ENCODE measurements at places on chromosomes 13 and 19.

DNA sequence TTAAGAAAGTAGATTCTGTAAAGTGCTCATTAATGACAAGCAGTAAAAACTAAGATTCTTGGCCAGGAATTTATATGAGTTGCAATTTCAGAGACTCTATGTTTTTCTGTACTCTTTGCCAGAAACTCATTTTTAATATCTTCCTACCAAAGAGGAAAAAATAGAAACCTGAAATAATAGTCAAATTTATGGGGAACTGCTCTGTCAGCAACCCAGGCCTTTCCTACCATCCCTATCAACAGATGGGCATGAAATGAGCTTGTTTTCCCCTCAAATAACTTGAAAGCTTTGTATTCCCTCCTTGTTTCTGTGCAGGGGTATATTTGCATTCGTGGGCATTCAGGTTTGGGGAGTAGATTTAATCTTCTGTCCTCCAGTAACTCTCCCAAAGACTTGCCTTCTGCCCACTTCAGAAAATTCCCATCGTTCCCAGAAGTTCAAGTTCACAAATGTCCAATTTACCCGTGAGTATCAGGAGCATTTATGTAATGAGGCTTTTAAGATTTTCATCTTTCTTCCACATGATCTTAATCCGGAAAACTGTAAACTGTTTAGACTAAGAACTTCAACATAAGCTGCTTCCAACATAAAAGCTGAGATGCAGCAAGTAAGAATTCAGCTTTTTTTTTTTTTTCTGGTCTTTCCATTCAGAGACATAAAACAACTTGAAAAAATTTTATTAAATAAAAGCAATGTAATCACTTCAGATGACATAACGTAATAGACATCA, 363.1 kb downstream of the EFNB2 start:
- no peak for DNase-seq

DNA sequence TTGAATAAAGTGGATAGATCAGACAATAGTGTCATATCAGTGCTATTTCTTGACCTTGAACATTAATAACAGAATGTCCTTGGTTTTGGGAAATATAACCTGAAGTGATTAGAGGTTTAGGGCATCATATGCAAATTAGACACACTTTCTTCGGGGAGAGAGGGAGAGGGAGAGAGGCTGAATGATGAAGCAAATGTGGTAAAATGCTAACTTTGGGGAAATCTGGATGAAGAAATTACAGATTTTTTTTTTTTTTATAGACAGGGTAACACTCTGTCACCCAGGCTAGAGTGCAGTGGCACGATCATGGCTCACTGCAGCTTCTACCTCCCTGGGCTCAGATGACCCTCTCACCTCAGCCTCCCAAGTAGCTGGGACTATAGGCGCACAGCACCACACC, 3.9 kb upstream of the NCR1 start:
- no peak for DNase-seq

DNA sequence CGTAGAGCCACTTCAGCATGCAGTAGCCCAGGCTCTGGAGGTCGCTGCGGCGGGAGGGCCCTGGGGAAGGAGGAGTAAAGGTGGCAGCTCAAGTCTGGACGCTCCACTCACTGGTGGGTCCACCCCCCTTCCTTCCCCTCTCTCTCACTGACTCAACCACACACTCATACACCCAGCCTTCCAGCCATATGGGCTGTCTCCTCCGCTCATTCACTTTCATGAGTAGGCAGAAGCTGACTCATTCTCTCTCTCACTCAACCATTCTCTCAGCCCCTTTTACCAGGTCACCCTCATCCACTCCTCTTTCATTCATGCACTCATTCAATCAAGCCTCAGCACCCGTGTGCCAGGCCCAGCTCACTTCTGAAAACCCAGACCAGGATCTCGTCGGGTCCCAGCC, 27.5 kb upstream of the SIGLEC11 start:
- DNase-seq = no peak

- DNase-seq = no peak
Observed at GRCh38 chr13:72504131-72504841, 223.1 kb downstream of the MZT1 start.

DNA sequence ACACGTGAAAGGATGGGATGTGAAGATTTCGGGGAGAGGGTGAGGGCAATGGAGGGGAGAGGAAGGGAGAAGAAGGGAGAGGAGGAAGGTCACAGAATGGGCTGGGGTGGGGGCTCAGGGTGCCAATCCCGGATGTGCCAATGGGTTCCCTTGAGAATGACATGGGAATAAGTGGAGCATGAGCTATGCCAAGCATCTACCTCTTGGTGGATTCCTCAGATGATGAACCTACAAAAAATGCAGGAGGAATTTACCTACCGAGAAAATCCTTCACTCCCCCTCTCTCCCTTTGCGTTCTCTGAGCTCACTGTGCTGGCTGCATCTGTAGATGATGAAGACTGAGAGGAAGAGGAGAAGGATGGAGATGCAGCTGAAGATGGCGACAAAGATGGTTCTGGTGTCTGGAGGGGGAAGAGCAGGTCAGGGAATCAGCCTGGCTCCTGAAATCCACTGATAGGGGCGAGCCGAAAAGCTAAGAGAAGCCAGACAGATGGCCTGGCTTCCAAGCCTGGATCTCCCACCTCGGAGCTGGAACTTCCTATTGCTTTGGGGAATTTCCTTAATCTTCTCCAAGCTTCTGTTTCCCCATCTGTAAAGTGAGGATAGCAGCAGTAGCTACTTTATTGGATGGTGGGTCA, 21.6 kb downstream of the VSTM1 start:
- no peak for DNase-seq

GRCh38 chr19:35297515-35297848, 5.5 kb downstream of the MAG start:
- no peak for DNase-seq

- DNase-seq = no peak
Observed at GRCh38 chr19:33677745-33678426, 56.1 kb downstream of the CHST8 start.

DNA sequence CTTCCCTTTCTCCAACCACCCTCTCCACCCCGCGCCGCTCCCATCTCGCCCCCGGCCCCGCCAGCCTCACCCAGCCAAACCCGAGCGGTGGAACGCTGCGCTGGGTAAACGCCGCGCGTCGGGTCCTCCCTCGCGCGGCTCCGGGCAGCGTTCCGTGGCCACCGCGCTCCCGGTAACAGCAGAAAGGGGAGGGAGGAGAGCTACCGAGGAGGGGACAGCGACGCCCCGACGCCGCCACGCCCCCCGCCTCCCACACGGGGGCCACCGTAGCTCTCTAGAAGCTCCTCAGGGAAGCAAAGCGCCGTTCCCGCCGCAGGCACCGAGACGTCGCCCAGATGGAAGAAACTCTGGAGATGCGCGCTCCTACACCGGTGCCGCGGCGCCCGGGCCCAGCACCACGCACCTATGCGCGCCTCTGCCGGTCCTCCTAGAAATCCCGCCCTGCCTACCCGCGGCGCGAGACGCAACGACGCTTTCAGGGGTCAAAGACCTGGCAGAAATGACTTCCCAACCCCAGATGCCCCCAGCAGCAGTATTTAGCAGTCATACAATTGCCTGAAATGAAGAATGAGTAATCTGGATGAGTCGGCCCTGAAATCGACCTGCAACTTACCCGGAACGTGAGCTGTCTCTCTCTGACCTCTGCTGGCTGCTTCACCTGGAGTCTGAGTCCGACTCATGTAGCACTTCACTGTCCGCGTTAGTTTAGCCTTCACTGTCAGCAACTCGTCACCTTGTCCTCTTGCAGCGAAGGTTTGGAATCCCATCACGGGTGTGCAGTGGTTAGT, at the start of gene RUBCNL:
Gene RUBCNL (minus strand): TSS at position 189 of the 788 bp plus-strand sequence. CDS start 14,777 bp downstream, outside the sequence.
- peak; percentile 73 for DNase-seq

GRCh38 chr13:80131204-80131603, 209.7 kb downstream of the SPRY2 start:
- no peak for DNase-seq

GRCh38 chr13:112455476-112456059, 79.4 kb downstream of the SPACA7 start:
- DNase-seq = no peak

- no peak for DNase-seq
Observed at GRCh38 chr13:109644069-109644750, 142.2 kb downstream of the IRS2 start.

DNA sequence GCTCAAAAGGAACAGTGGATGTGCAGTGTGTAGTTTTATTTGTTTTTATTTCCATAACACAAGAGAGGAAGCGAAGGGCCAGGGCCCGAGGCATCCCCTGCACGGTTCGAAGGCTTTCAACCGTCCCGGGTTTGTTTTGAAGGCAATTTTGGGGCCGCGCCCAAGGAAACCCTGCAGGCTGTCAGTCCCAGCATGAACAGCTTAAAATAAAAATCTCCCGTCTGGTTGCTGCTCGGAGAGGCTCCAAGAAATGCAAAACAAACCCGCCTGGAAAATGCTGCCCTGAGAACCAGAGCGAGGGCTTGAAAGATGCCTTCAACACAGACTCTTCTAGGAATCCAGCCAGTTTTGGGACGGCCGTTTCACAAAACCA, 16.0 kb downstream of the LSM4 start:
- DNase-seq = no peak

GRCh38 chr13:33208290-33209220, 77.0 kb downstream of the STARD13 start:
- no peak for DNase-seq

- DNase-seq = no peak
Observed at GRCh38 chr19:2976609-2977000, 759 bp upstream of the TLE6 start.

DNA sequence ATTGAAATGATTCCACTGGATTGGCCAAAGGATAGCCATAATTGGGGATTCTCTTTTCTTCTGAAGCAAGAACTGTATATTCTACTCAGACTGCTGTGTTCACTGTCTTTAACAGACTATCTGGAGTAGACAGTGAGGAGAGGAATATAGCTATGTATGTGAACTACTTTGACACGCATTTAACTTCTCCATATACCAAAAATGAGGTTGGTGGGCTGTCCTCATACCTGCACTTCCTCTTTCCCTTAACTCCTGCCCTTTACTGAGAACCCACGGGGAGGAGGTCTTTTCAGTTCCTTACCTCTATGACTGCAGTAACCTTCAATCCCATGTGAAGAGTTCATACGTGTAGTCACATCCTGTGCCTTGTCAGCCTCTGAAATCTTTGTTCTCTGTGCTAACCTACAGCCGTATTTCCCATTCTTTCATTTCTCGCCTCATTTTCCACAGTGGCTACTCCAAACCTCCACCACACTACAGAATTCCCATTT, 305.8 kb downstream of the MTUS2 start:
- no peak for DNase-seq

- no peak for DNase-seq
Observed at GRCh38 chr13:102003848-102004570, 397.8 kb downstream of the FGF14 start.

DNA sequence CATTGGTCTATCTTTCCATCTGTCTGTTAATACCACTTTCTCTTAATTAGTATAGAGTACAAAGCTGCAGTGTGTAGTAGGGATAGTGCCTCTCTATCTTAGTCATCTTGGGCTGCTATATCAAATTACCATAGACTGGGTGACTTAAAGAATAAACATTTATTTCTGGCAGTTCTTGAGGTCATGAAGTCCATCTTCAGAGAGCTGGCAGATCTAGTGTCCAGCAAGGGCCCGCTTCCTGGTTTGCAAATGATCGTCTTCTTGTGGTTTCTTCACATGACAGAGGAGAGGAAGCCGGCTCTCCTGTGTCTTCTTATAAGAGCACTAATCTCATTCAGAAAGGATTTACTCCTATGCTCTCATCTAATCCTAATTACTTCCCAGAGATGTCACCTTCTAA, 6.1 kb downstream of the ZNF700 start:
- DNase-seq = no peak

DNA sequence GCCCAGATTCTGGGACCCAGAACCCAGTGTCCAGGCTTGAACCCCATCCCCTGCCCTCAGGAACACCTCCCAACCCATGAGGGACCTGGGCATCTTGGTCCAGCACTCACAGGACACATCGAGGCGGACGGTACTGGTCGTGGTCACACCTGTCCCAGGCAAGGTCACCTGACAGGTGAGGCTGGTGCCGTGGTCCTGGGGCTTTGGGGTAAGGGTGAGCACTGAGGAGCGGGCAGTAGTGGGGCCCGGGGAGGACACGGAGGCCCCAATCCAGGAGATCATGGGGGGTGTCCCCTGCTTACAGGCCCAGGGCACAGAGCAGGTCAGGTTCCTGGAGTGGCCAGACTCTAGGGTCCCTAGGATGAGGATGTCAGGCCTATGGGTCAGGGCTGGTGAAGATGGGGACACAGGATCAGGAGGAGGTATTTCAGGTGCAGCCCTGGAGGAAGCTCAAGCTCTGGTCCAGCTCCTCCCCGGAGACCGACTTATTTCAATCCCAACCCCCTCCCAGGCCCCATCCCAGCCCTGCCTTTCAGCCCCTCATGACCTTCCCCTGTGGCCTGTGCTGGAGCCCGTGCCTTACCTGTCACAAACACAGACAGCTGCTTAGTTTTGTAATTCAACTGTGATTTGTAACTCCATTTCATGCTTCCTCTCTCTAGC, 772 bp downstream of the SIGLEC8 start:
- DNase-seq = no peak

- DNase-seq = no peak
Observed at GRCh38 chr13:106426909-106427308, 108.6 kb downstream of the EFNB2 start.

GRCh38 chr19:14748601-14749000, 29.8 kb downstream of the ADGRE2 start:
- no peak for DNase-seq

- peak; percentile 77 for DNase-seq
Observed at GRCh38 chr19:488505-489417, 7.5 kb upstream of the MADCAM1 start.

DNA sequence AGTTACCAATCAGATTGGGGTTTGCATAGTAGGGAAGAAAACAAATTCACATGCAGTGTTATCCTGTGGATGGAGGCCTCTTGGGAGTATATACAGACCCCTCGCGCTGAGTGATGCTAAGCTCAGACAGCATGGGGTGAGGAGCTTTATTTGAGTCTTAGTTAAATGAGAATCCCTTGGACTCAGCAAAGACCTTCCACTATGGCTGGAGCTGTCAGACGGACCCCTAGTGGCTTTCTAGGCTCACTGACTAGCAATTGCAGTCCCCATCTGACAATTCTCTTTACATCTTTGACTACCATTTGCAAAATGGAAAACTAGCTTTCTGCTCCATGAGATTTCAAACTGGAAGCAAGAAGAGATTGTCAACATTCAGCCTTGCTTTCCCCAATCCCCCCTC, 90.4 kb downstream of the STOML3 start:
- DNase-seq = no peak

DNA sequence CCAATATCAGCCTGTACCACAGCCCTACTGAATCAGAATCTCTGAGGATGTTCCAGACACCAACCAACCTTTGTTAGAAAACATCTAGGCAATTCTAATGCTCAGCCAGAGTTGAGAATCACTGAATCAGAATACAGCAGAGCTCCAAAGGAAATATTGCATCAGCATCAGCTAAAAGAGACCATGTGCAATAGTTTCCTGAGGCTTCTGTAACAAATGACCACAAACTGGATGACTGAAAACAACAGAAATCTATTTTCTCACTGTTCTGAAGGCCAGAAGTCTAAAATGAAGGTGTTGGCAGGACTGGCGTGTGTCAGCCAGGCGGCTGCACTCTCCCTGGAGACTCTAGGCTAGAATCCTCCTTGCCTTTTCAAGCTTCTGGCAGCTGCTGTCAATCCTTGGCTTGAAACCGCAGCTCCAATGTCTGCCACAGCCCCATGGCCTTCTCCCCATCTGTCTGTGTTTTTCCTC, 1.2 kb upstream of the DCT start:
- no peak for DNase-seq
